ENCODE measurements at places on chromosomes 11 and 22.
A peak's percentile ranks its signal among the peaks of the same experiment; 100 is the strongest.

- H3K4me3 ChIP-seq = no peak overlapping the region
- no peak overlapping the region for H3K27ac ChIP-seq
- peaks cover under 1% of the 10 kb centered on the region for H3K27me3 ChIP-seq
- H3K36me3 ChIP-seq = no peaks in the 10 kb centered on the region
Measured at GRCh38 chr11:70135625-70136059, 57.5 kb downstream of the ANO1 start.

GRCh38 chr22:38205261-38206128, 3.7 kb downstream of the MAFF start:
- no peaks in the 10 kb centered on the region for H3K36me3 ChIP-seq
- H3K27me3 ChIP-seq = no peaks in the 10 kb centered on the region
- H3K4me1 ChIP-seq = peaks cover 44% of the 10 kb centered on the region

DNA sequence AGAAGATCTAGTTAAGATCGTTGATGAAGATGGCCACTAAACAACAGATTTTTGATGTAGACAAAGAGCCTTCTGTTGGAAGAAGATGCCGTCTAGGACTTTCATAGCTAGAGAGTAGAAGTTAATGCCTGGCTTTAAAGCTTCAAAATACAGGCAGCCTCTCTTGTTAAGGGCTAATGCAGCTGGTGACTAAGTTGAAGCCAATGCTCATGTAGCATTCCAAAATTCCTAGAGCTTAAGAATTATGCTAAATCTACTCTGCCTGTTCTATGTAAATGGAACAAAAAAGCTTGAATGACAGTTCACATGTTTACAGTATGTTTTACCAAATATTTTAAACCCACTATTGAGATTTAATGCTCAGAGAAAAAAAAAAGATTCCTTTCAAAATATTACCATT, 492.6 kb downstream of the CNTN5 start:
- H3K27ac ChIP-seq = no peak overlapping the region
- DNase-seq = no peak
- no peaks in the 10 kb centered on the region for H3K36me3 ChIP-seq
- no peak overlapping the region for H3K4me3 ChIP-seq
- H3K27me3 ChIP-seq = peaks cover 1% of the 10 kb centered on the region

DNA sequence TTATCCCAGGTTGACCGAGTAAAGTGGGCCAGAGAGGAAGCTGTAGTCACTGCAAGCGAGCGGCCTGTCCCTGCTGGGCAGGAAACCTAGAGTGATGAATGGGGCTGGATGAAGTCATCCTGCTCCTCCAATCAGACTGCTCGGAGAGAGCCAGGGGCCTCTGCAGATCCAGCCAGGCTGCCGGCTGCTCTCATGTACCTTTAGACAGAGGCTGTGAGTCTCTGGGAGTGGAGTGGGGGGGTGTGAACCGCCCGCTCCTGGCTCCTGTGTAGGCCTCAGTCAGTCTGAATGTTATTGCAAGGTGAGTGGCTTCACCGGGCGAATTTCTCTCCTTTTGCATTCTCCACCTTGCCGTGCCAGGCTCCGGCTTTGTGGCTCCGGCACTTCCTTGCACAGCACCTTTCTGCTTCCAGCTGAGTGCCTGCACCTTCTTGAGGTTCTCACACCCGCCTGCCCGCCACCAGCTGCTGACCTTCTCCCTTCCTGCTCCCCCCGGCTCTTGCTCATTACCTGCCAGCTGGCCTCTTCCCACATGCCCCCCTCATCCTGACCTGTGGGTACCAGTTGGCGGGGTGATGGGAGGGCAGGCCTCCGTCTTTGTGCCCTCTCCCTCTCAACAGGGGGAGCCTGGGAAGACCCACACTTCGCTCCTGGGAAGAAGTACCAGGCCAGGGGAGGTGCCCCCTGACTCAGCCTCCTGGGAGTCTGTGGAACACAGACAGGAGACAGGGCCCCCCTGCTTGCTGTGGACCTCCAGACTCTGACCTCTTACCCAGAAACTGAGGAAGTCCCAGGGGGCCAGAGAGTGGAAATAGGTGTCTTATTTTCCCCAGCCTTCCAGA, 79.9 kb downstream of the GRAMD1B start:
- DNase-seq = no peak
- peaks cover 2% of the 10 kb centered on the region for H3K27me3 ChIP-seq
- peaks cover 4% of the 10 kb centered on the region for H3K4me1 ChIP-seq
- H3K4me3 ChIP-seq = no peak overlapping the region
- no peak overlapping the region for H3K27ac ChIP-seq

- H3K27me3 ChIP-seq = peaks cover 7% of the 10 kb centered on the region
- H3K4me3 ChIP-seq = no peak overlapping the region
- no peak overlapping the region for H3K27ac ChIP-seq
- peak; percentile 2 for DNase-seq
Measured at GRCh38 chr22:49979587-49980264, 19.2 kb downstream of the PIM3 start.

DNA sequence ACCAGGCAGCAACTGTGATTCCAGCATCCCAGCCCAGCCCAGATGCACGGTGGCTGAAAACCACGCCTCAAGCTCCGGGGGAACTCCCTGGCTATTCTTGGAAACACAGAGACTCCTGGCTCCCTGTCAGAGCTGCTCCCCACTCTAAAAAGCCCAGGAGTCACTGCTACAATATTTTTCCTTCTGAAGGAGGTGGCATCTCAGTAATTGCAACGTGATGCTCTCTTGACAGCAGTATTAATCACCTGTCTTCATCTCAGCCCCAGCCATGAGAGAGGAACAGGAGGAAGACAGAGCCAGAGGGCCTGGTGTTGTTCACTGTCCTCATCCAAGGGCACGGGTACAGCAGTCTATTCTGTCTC, 26.9 kb downstream of the DRD2 start:
- no peak overlapping the region for H3K27ac ChIP-seq
- no peak overlapping the region for H3K4me3 ChIP-seq
- peaks cover 42% of the 10 kb centered on the region for H3K27me3 ChIP-seq
- DNase-seq = no peak
- no peaks in the 10 kb centered on the region for H3K36me3 ChIP-seq
